ENCODE measurements at places on chromosomes 11 and 22.

DNA sequence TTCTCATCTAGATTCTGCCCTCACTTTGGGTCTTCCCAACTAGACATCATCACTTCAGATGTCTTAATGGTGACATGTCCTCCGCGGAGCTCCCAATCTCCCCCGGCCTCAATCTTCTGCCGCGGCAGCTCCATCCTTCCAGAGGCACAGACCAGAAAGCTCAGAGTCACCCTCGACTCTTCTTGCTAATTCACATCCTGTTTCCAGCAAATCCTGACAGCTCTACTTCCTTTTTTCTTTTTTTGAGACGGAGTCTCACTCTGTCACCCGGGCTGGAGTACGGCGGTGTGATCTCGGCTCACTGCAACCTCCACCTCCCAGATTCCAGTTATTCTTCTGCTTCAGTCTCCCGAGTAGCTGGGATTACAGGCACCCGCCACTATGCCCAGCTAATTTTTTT is 54.5 kb downstream of the CACNG2 start:
- no peak for DNase-seq

DNA sequence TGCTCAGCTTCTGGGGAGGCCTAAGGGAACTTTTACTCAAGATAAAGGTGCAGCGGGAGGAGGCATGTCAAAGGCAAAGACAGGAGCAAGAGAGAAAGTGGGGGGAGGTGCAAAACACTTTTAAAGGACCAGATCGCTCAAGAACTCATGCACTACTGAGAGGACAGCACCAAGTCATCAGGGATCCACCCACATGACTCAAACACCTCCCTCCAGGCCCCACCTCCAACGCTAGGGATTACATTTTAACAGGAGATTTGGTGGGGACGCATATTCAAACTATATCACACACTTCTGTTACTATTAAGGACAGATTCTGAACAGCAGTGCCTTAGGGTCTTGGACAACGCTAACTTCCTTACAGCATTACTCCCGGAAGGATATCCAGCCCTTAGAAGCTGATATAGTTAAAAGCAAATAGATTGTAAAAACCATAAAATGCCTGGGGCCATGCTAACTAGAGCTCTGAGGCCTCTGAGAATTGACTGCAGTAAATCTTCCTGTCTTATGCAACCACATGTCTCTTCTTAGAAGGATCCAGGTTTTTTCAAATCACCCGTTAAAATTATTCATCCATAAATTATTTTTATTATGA is 16.7 kb upstream of the ZC3H12C start:
- peak; percentile 68 for DNase-seq

DNA sequence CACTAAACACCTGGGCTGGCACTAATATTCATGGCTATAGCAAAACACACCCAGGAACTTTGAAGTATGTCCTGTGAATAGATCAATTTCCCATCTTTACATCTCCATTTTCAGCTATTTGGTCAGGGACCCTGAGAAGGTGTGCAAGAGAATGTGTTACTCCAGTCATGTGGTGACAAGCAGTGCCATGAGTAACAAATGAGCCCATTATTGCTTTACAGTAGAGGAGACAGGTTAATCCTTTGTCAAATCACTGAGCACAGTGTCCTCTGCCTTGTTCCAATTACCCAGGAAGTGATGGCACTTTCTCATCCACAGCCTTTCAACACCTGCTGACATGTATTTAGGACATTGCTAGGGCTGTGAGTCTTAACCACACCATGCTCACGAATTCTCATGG is 664.8 kb upstream of the API5 start:
- DNase-seq, result no peak

GRCh38 chr22:41043722-41044121 is 48.7 kb upstream of the EP300 start:
- no peak for DNase-seq

DNA sequence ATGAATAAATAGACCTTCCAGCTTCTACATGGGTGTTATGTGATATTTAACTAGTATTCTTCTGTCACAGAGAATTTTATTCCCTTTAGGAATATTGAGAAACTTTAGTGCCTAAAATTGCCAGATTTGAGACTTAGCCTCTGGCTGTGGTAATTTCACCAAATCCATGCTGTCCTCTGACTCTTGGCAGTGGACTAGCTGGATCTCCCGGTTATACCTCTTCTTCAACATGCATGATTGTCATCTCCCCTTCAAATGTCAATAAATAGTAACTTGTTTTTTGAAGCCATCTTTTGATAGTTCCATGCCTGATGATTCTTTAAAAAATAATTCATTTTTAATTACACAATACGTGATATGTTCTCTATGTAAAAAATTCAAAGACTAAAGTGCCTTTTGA is 8.4 kb downstream of the AQP11 start:
- DNase-seq, result peak; percentile 69

DNA sequence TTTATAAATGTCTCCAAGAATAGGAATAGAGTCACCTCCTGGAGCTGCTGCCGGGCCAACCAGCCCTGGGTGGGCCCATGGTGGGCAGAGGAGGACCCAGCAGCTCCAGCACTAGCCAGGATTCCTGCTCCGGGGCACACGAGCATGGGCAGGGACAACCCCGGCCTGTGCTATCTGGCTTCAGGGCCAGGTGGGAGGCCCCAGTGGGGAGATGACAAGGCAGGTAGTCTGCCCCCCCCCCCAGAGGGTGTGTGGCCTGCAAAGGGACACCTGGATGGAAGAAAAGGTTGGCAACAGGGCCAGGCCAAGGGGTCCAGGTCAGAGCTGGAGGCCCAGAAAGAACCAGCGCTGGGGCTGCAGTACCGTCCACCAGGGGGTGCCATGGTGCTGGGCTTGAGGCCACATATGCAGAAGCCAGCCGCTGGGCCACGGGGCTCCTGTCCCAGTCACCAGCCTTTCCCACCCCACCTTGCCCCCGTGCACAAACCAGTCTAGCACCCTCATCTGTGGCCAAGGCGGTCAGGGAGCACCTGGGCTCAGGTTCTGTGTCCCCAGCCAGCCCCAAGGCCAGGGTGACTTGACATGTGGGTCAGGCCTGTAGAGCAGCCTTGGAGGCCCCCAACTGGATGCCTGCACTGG is 3.4 kb downstream of the TSPAN32 start:
- no peak for DNase-seq

GRCh38 chr11:8759634-8760033 is 77.0 kb downstream of the RPL27A start:
- DNase-seq, result no peak

- DNase-seq, result no peak
Measured at GRCh38 chr11:69203901-69204245, 48.1 kb downstream of the SMIM38 start.

DNA sequence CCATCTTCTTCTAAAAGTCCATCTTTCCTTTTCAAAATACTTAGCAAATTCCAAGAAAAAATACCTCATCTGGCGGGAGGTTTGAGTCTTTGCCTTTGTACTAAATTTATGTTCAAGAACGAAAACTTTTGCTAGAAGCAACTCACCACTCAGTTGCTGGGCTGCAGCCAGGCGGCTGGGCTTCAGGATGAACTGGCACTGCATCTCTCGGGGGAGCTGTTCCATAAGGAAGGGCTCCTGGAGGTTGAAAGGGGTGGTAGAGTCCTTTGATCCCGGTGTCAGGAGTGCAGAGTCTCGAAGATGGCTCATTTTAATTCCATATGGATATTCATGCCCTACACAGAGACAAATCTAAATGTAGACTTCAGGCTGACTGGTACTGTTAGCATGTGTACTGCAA is 105.8 kb downstream of the ARHGAP20 start:
- no peak for DNase-seq

GRCh38 chr22:47807506-47807905 is 1045.1 kb downstream of the TBC1D22A start:
- DNase-seq, result no peak

- DNase-seq, result no peak
Measured at GRCh38 chr22:40668611-40669411, 10.5 kb upstream of the MCHR1 start.

GRCh38 chr22:23289851-23290724 is 109.8 kb downstream of the BCR start:
- no peak for DNase-seq

- DNase-seq, result no peak
Measured at GRCh38 chr11:68113986-68114385, 7.2 kb downstream of the CHKA start.

DNA sequence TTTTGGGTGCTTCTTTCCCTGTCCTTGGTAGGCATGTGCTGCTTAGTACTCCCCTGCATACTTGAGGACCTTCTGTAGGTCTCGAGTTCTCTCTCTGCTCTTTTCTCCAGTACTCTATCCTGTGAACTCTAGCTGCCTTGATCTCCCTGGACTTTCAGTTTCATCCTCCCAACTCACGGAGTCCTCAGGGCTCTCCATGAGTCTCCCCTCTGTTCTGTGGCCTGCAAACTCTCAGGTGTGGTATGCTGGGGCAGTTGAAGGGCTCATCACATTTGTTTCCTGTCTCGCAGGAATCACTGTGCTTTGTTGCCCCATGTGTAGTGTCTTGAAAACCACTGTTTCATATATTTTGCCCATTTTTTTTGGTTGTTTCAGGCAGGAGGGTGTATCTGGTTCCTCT is 3.3 kb upstream of the PACS1 start:
- DNase-seq, result no peak

DNA sequence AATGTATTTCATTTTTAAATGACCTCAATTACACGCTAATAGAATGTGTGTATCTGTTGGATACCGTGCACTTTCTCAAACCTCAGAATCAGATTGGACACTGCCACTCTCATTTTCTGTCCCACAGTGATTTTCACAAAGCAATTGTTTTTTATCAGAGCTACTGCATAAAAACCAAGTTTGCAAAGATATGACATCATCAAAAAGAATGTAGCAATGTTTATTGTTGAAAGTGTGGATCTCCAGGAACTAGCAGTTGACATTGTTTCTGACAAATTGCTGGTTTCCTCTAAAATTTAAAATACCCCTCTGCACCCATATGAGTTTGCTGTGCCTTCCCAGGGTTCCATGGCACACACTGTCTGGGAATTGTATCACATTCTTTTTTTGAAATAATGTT is 362.7 kb upstream of the DDI1 start:
- DNase-seq, result no peak

DNA sequence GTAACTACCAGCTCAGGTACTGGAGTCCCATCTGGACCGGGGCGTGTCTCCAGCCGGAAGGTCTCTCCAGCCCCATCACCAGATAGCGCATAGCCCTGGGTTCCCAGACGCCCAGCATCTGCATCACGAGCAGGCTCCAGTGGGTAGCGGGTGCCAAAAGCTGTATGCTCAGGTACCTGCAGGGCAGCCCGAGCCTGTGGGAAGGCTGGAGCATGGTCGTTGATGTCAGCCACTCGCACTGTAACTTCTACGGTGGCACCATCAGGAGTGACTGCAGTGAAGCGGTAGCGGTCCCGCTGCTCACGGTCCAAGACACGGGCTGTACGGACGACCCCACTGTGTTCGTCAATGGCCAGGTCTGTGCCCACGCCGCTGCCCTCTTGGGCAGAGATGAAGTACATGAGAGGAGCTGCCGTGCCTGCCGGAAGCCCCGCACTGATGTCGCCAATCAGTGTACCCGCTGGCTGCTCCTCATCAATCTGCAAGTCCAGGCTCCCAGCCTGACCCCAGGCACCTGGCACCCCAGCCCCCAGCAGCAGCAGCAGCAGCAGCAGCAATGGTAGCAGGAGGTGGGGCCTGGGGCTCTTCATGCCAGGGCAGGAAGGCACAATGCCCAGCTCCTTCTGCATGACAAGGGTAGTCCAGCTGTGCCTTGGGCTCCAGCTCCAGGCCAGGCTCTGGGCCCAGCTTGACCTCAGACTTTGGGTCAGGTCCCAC is 14.5 kb downstream of the DCHS1 start:
- no peak for DNase-seq

GRCh38 chr11:73288873-73289707 is 17.0 kb downstream of the P2RY6 start:
- no peak for DNase-seq

GRCh38 chr11:132099692-132100091 is 729.3 kb downstream of the NTM start:
- DNase-seq, result no peak

DNA sequence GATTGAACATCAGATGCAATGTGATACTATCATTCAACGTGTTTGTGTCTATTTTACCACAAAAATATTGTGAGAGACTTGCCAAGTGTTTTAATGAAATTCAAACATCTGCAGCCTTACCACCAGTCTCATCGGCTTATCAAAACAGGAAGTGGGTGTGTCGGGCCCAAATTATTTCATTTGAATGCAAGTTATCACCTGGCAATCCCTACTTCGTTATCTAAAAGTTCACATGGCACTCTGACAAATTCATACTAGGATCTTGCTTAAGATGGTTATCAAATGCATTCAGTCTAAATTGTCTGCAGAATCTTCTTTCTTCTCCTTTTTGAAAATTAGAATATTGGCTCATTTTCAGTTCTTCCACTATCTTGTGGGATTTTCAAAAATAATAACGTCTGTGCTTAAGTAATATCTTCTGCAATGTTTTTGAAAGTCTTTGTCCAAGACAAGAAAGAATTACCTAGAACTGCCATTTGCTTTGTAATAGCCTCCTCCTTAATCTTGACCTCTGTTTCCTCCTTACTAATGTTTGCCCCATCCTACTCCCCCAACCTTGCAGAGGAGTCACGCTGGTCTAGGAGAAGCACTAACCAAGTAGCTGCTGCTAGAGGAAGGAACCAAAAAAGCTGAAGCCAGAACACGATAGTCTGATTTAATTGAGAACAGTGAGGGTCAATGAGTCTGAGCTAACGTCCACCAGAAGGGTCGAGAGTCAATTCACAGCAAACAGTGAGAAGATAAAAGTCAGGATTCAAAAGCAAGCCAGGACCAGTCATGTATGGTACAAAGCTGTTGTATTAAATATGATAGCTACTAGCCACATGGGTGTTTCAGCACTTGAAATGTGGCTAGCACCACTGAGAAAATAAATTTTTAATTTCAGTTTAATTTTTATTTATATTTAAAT is 10.2 kb upstream of the BIRC3 start:
- no peak for DNase-seq

GRCh38 chr11:34680206-34680605 is 59.3 kb downstream of the EHF start:
- DNase-seq, result no peak

GRCh38 chr11:106101819-106102218 is 24.4 kb downstream of the AASDHPPT start:
- DNase-seq, result no peak

DNA sequence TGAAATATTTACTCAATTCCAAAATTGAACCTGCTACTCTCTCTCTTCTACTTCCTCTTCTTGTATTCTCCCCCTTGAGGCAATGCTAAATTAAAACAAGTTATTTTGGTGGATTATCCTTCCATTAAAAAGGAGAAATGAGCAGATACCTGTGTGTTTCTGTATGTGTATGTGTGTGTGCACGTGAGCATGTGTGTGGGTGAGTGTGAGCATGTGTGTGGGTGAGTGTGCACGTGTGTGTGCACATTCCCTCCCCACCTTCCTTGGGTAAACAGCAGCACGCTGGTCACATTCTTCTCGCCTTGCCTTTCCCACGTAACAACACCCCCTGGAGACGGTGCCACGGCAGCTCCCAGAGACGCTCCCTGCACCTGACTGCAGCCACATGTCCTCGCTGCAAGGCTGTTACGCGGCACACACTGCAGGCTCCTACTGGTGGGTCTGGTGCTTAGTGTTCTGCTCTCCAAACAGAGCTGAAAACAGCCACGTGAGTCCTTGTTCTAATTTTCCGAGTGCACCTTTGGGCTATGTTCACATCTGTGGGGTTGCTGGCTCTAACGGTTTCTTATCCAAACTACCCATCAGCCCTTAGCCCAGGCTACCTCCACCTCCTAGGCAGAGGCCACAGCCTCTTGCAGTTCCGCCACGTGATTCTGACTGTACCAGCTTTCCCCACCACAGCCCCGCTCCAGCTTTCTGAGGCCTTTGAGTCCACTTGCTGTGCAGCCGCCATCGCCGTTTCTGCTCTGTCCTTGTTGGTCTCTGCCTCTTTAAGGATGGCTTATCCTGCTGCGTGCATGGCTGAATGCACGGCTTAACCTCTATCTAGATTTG is 123.4 kb downstream of the CTTN start:
- no peak for DNase-seq

All from LNCaP clone FGC (cell line).